ENCODE measurements at places on chromosomes 12 and 14.
A peak's percentile ranks its signal among the peaks of the same experiment; 100 is the strongest.

GRCh38 chr14:97655169-97655948, 858.2 kb downstream of the VRK1 start:
- no peak overlapping the region for H3K4me3 ChIP-seq
- no peaks in the 10 kb centered on the region for H3K4me1 ChIP-seq
- H3K27me3 ChIP-seq = no peaks in the 10 kb centered on the region
- no peak overlapping the region for H3K27ac ChIP-seq
- no peaks in the 10 kb centered on the region for H3K36me3 ChIP-seq
- no peak for DNase-seq

DNA sequence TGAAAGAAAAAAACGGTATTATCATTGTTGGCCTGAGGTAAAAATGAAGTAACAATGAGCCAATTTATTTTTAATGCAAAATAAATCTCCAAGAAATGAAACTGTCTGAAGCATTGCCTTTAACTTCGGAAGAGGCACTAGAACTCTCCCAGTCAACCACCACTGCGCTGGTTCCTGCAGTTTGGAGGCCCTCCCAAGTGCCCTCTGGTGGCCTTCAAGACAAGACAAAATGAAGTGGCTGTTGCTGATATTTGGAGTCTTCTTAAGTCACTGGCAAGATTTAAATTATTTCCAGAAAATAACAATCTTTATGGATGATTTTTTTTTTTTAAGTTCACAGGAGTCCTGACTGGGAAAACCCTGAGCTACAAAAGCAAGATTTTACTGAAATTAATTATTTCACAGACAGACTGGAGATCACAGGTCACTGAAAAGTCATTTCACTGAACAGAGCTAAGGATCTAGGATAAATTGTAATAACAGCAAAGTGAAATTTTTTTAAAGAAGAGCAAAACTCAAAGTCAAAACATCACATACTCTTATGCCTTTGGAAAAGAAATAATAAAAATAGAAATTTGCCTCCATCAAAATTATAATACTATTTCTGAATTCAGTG, 58.2 kb downstream of the DICER1 start:
- DNase-seq = no peak
- no peak overlapping the region for H3K27ac ChIP-seq
- no peaks in the 10 kb centered on the region for H3K27me3 ChIP-seq
- peaks cover 34% of the 10 kb centered on the region for H3K4me1 ChIP-seq
- H3K36me3 ChIP-seq = peaks cover 35% of the 10 kb centered on the region

DNA sequence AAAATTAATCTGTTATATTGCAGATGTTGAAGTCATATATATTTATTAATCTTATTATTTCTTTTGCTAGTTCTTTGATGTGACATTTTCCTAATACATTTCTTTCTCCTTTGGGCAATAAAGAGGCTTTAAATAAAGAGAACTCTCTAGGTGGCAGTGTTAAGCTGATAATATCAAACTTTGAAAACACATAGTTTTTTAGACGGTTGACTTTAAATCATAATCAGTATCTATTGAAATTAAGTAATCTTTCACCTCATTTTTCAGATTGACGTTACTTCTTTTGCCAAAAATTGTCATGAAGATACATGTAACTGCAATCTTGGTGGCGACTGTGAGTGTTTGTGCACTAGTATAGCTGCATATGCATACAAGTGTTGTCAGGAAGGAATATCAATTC, 130.8 kb upstream of the PTPRQ start:
- no peak overlapping the region for H3K27ac ChIP-seq
- no peak overlapping the region for H3K4me3 ChIP-seq
- no peaks in the 10 kb centered on the region for H3K4me1 ChIP-seq
- no peaks in the 10 kb centered on the region for H3K36me3 ChIP-seq
- no peak for DNase-seq
- no peaks in the 10 kb centered on the region for H3K27me3 ChIP-seq

- DNase-seq = no peak
- H3K27me3 ChIP-seq = no peaks in the 10 kb centered on the region
- H3K27ac ChIP-seq = no peak overlapping the region
- no peaks in the 10 kb centered on the region for H3K36me3 ChIP-seq
Observed at GRCh38 chr12:110102255-110102654, 21.9 kb upstream of the IFT81 start.

DNA sequence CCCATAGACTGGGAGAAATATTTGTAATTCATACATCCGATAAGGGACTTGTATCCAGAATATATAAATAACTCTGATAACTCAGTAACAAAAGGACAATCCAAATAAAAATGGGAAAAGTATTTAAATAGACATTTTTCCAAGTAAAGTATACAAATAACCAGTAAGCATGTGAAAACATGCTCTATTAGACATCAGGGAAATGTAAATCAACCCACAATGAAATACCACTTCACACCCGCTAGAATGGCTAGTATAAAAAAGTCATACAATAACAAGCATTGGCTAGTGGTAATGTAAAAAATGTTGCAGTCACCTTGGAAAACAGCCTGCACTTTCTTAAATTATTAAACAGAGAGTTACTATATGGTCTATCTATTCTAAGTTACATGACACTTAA, 650.7 kb downstream of the C12orf50 start:
- H3K27ac ChIP-seq = no peak overlapping the region
- no peaks in the 10 kb centered on the region for H3K36me3 ChIP-seq
- no peaks in the 10 kb centered on the region for H3K27me3 ChIP-seq
- no peak overlapping the region for H3K4me3 ChIP-seq
- DNase-seq = no peak

GRCh38 chr12:14903386-14904098, 17.9 kb upstream of the MGP start:
- no peak for DNase-seq
- H3K27ac ChIP-seq = peak overlapping the region; percentile 44
- H3K4me1 ChIP-seq = peaks cover 31% of the 10 kb centered on the region
- H3K4me3 ChIP-seq = no peak overlapping the region
- no peaks in the 10 kb centered on the region for H3K36me3 ChIP-seq
